ENCODE measurements at places on chromosomes 2 and 18.

DNA sequence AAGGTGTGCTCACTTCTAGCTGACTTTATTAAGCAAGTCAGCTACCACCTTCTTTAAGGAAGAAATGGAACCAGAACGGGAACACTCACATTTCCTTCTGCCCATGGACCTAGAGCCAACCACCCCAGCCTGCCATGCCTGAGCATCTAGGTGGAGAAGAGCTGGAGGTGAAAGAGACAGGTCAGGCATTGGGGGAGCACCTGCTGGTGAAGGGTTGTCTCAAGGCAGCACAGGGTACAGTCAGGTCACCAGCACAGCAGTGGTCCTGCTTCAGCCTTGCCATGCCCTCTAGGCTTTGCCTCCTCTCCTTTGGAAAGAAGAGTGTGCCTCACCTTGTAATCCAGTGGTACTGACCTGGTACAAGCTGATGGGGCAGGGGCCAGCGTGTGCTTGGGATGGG lies 107.9 kb downstream of the KCNF1 start:
- no peak for DNase-seq

GRCh38 chr2:2714408-2714807 lies 383.3 kb upstream of the MYT1L start:
- no peak for DNase-seq

- peak; percentile 23 for DNase-seq
Measured at GRCh38 chr2:231557571-231558217, 27.4 kb upstream of the NMUR1 start.

- DNase-seq = no peak
Measured at GRCh38 chr2:14716319-14716718, 83.8 kb downstream of the LRATD1 start.

GRCh38 chr2:136131484-136131960 lies 13.6 kb upstream of the CXCR4 start:
- no peak for DNase-seq

DNA sequence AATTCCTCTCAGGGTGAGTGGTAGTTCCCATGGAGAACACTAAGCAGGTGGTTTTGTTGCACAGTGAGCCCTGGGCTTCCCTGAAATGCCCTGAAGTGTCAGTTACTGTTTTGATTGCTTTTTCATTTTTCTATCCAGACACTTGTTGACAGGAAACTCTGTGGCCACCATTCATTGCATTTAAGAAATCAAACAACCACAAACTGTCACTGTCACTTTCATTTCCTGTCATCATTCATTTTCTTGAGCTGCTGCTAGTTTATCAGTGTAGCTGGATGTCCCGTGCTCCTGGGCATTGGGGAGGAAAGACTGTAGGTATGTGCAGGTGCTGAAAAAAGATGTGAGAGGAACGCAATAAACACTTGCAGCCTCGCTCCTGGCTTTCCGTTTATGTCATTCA lies 891.6 kb upstream of the ZEB2 start:
- DNase-seq = no peak

GRCh38 chr2:237234268-237234667 lies 148.6 kb downstream of the COPS8 start:
- DNase-seq = no peak

Measured in activated CD4-positive, alpha-beta T cell treated with anti-CD3 and anti-CD28 coated beads for 1 hour (primary cell).